ENCODE measurements at places on chromosomes 6 and 20.

DNA sequence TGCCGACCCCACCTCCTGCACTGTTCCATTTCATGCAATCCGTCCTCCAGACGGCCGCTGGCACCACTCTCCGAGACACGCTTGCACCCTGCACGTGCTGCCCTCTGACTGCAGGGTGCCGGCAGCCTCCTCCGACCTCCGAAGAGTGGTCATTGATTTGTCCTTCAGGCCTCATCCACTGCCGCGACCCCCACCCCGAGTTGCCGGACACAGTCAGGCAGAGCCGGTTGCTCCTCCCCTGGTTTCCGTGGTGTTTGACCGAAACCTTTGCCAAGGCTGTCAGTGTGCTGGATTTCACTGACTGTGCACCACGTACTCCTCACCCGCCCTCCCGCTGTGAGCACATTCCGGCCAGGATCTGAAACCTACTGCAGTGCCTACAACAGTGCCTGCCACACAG, 156.4 kb upstream of the PDE10A start:
- no peak overlapping the region for H3K27ac ChIP-seq
- H3K4me3 ChIP-seq: no peak overlapping the region
- DNase-seq: no peak
- no peaks in the 10 kb centered on the region for H3K36me3 ChIP-seq
- peaks cover 29% of the 10 kb centered on the region for H3K27me3 ChIP-seq

DNA sequence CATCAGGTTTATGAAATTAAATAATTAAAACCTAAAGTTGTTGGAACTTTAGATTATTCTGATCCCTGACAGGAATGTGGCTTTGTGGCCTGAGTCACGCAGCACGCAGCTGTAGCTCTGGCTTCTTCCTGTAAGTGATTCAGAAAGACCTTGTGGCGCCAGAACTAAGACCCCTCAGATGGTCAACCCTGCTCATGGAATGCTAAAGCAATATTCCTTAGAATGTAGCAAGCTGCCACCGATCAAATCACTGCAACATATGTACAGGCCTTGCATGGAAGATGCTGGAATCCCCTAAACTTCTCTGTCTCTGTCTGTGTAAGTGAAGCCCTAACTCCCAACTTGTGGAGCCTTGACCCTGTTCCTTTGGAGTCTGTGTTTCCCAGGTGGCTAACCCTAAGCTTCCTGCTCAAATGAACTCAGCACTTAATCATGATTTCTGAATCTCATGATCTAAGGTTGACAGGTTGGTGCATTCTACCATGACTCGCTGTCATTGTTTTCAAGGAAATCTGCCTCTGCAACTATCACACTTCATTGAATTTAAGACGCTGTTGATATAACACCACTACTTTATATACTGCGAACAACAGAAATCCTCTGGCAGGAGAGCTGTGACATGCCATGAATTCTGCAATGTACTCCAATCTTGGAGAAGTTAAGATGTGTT, 111.2 kb upstream of the CST7 start:
- no peaks in the 10 kb centered on the region for H3K27me3 ChIP-seq
- H3K4me3 ChIP-seq: no peak overlapping the region
- H3K27ac ChIP-seq: no peak overlapping the region
- no peaks in the 10 kb centered on the region for H3K36me3 ChIP-seq
- H3K4me1 ChIP-seq: peaks cover 8% of the 10 kb centered on the region
- DNase-seq: no peak

DNA sequence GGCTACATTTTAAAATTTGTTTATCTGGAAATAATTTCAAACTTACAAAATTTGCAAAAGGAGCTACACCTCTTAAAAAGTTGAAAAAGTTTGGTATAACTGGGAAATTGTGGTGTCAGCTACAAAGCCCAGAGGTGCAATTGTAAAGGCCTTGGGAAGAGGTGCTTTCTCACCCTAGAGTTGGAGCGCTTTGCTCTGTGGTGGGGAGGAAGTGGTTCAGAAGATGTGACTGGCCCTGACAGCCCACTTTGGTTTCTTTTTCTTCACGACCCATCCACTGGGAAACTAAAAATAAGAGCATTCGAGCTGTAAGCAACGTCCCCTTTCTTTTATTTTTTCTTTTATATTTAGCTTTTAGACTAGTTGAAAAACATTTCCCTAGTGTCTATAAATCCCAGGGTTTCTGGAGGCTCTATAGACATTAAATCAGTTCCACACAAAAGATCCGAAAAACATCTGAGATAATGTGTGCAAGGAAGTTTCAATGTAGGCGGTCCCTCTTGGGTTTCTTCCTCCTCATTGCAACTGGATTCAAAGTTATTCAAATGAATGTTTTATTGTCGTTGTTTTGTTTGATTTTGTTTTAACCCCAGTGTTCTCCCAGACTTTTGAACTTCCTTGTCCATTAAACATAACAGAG, 397.8 kb downstream of the KIF16B start:
- H3K4me3 ChIP-seq: no peak overlapping the region
- no peak overlapping the region for H3K27ac ChIP-seq
- H3K27me3 ChIP-seq: no peaks in the 10 kb centered on the region
- no peaks in the 10 kb centered on the region for H3K36me3 ChIP-seq
- DNase-seq: peak; percentile 55
- no peaks in the 10 kb centered on the region for H3K4me1 ChIP-seq

DNA sequence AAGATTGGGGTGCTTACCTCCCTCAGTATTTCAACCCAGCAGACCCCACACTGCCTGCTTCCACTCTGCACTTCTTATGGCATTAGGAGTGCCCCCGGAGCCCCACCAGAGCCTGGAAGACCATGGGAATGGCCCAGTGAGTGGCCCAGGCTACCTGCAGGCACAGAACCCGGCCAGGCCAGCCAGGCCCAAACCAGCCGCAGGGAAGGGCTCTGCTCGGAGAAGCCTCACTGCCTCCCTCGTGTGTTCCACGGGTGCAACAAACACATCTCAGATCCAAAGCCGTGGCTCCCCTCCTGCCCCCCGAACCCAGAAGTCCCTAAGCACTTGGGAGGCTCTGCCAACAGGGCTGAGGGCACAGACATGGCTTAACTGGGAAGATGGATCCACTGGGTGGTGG, 283.9 kb downstream of the CDH4 start:
- no peaks in the 10 kb centered on the region for H3K4me1 ChIP-seq
- no peak overlapping the region for H3K27ac ChIP-seq
- no peak overlapping the region for H3K4me3 ChIP-seq
- H3K27me3 ChIP-seq: no peaks in the 10 kb centered on the region
- DNase-seq: no peak
- no peaks in the 10 kb centered on the region for H3K36me3 ChIP-seq

DNA sequence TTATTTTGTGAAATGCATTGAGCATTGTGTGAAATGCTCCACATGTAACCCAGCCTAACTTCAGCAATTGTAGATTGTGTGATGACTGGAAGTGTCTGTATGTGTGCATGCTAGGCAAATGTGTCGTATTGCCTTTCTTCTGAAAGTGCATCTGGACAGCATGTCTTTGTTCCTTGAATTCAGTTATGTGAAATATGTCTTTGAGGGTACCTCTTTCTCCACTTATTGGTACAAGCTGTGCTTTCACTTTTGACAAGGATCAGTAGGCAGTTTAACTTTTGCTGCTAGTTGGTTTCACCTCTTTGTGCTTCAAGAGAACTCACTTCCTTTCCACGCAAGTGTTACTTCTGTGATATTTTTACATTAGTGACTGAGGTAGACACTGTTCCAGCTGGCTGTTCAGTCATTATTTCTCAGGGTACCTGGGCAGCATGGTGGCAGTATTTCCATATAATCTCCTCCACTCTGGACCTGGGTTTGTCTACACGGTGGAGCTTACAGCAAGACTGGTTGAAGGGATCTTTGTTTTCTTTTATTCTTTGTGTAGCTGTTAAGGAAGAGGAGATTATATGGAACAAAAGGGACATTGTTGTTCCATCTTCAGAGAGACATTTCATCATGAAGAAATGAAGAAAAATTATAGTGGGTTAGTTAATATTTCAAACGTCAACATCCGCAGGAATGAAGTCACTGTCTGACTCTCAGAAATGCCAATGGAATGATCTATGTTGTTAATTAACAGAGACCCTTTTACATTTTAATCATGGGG, 175.4 kb downstream of the UTRN start:
- no peaks in the 10 kb centered on the region for H3K4me1 ChIP-seq
- H3K36me3 ChIP-seq: peaks cover 67% of the 10 kb centered on the region
- no peak overlapping the region for H3K4me3 ChIP-seq
- DNase-seq: no peak
- no peak overlapping the region for H3K27ac ChIP-seq

DNA sequence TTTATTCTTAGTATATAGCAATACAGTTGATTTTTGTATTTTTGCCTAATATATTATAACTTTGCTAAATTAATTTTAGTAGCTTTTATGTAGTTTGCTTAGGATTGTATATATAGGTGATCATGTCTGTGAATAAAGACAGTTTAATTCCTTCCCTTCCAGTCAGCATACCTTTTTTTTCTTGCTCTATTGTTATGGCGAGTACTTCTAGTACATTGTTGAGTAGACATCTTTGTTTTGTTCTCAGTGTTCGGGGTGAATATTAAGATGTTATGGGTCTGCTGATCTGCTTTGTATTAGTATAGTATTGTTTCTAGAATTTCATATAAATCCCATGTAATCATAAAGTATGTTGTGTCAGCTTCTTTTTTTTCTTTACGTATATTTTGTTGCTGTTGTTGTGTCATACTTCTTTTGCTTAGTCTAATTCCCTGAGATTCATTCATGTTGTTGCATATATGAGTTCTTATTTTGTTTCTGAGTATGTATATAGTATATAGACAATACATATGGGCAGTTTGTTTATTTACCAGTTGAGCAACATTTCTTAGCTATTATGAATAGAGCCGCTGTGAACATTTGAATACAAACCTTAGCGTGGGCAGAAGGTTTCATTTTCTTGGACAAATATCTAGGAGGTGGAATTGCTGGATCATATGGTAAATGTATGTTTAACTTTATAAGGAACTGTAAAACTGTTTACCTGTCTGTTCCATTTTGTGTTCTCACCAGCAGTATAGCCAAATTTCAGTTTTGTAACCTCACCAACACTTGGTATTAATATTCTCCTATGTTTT, 25.5 kb downstream of the NCOA3 start:
- no peak overlapping the region for H3K4me3 ChIP-seq
- DNase-seq: no peak
- no peaks in the 10 kb centered on the region for H3K27me3 ChIP-seq
- peaks cover 9% of the 10 kb centered on the region for H3K4me1 ChIP-seq
- H3K27ac ChIP-seq: no peak overlapping the region

GRCh38 chr6:116881236-116881635, 4.2 kb downstream of the RFX6 start:
- H3K4me1 ChIP-seq: peaks cover 6% of the 10 kb centered on the region
- H3K36me3 ChIP-seq: no peaks in the 10 kb centered on the region
- H3K27ac ChIP-seq: no peak overlapping the region
- DNase-seq: no peak
- no peak overlapping the region for H3K4me3 ChIP-seq
- peaks cover 19% of the 10 kb centered on the region for H3K27me3 ChIP-seq

- H3K27ac ChIP-seq: no peak overlapping the region
- H3K27me3 ChIP-seq: no peaks in the 10 kb centered on the region
- H3K4me1 ChIP-seq: peaks cover 8% of the 10 kb centered on the region
These were observed 5.4 kb upstream of the SIRPB1 start for GRCh38 chr20:1625083-1625690.

DNA sequence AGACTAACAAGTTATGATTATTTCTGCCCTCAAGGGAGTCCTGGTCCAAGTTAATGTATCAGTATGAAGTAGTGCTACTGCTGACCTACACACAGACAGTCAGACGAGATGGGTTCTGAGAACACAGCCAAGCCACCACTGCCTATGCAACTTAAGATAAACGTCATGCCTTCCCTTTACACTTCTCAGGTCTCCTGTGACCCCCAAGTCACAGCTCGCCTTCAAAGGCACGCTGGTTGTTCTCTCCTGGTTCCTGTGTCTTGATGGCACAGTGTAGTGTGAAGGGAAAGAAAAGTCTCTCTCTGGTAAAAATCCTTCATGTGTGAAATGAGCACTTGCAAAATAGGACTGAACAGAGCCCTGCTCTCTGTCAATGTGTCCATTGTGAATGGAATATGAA, 377.8 kb downstream of the ADGRB3 start:
- H3K4me1 ChIP-seq: no peaks in the 10 kb centered on the region
- no peaks in the 10 kb centered on the region for H3K27me3 ChIP-seq
- H3K4me3 ChIP-seq: no peak overlapping the region
- no peaks in the 10 kb centered on the region for H3K36me3 ChIP-seq
- H3K27ac ChIP-seq: no peak overlapping the region
- no peak for DNase-seq

GRCh38 chr6:144123421-144123820, 26.9 kb upstream of the STX11 start:
- H3K36me3 ChIP-seq: no peaks in the 10 kb centered on the region
- H3K4me1 ChIP-seq: peaks cover 12% of the 10 kb centered on the region
- no peak overlapping the region for H3K4me3 ChIP-seq
- DNase-seq: no peak

- H3K36me3 ChIP-seq: peaks cover 4% of the 10 kb centered on the region
- DNase-seq: peak; percentile 98
- peaks cover 20% of the 10 kb centered on the region for H3K4me1 ChIP-seq
These were observed at the start of gene TP53RK for GRCh38 chr20:46689082-46689753. TSS of gene TP53RK (minus strand) at chr20:46689444. CDS start at chr20:46689414, 30 bp downstream.

All from common myeloid progenitor, CD34-positive (primary cell).